ENCODE measurements at places on chromosomes 12 and 14. TPM values are rescaled to one million over a fixed set of nuclear protein-coding genes. Genes with fewer than 3 reads are reported as not detected.
A peak's percentile ranks its signal among the peaks of the same experiment; 100 is the strongest.

DNA sequence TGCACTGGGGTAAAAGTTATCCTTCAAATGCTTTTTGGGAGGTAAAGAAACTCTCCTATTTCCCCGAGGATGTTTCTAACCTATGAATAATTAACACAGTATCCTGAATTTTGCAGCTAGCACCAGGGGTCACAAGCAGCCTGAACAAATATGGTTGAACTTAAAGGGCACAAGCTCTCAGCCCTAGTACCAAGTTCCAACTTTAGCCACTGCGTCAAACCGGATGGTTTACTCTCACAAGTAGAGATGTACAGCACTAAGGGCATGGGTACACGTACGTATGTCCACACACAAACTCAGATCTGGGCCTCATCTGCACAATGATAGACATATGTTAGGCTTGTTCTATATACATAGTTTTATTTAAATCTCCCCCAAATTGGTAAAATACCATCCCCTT, 4.7 kb downstream of the CCDC88C start:
- DNase-seq, result no peak

DNA sequence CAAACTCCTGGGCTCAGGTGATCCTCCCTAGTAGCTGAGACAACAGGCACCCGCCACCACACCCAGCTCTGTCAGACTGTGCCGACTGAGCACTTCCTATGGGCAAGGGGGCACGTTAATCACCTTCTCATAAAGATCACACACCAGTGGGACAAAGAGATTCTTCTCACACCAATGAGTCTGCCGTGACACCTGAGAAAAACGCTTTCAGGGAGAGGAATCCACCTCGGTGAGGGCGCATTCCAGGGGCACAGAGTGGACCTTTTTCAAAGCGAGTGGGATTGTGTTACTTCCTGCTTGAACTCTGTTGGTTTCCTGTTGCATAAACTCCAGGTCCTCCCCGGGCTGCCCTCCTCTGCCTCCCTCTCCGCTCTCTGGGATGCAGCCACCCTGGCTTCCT, 17.5 kb upstream of the SCARB1 start:
- DNase-seq, result peak; percentile 45

DNA sequence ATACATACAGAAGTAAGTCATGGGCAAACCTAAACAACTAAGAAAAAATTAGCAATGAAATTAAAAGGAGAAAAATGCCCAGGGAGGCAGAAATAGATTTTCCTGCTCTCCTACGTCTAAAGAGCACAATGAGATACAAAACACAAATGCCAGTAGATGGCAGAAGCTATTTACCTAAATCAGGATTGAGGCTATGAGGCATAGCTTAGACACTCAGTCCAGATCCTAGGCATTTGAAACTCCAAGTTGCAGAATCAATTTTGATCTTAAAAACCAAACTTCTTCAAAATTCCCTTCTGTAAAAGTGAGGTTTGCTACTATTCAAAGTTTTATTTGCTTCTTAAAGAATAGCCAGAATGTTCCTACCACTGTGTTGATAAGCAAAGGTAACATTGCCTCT, 368.6 kb downstream of the DAD1 start:
- no peak for DNase-seq

- DNase-seq, result no peak
Measured at GRCh38 chr12:46921764-46922133, 96.0 kb upstream of the SLC38A4 start.

- DNase-seq, result no peak
Measured at GRCh38 chr14:72604133-72604532, 289.8 kb downstream of the DPF3 start.

- DNase-seq, result no peak
Measured at GRCh38 chr14:34650786-34651584, 21.0 kb upstream of the SNX6 start.

- DNase-seq, result no peak
Measured at GRCh38 chr14:59313658-59314608, 125.5 kb downstream of the DAAM1 start.

- DNase-seq, result no peak
Measured at GRCh38 chr14:86640288-86640687, 1110.3 kb downstream of the FLRT2 start.

DNA sequence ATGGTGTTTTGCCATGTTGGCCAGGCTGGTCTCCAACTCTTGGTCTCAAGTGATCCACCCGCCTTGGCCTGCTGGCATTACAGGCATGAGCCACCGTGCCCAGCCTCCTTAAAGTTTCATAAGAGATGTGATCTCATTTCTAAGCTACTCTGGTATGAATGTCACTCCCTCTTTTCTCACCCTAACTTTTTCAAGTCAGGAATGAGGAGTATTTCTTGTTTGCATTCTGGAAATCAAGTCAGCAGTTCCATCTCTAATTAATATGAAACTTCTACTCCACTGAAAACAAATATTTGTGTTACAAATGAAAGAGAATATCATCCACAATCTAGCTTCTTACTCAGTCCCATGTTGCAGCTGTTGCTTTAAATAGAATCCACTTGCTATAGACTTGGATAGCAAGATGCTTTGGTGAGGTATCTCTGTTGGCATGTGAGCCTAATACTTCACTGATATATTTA, 61.3 kb downstream of the ARF6 start:
- no peak for DNase-seq

DNA sequence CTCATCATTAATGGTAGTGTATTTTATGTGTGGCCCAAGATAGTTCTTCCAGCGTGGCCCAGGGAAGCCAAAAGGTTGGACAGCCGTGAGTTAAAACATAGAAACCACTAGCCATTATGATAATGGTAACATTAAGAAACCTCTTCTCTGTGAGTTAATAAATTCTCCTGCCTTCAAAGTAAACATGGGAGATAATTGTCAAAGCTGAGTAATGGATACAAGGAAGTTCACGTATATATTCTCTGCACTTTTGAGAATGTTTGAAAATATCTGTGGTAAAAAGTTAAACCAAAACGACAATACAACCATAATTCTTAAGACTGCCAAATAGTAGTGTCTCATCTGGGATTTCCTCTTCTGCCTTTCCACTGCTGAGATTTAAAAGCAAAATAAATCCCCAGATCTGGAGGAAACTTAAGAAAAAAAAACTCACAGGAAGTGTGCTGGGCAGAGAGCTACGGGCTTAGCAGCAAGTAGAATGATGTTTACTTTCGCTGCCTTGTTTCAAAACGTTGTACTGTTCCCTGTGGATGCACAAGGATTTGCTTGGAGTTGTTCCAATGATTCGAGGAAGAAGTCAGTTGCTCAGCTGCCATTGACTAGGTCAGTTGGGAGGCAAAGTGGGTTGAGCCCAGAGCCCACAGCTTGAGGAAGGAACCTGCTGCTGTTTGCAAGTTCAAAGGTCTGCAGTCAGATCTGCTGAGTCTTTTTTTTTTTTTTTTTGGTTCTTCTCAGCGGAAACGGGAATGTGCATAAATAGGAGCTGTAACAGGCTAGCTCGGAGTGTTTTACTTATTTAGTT, 1.7 kb downstream of the TPCN1 start:
- peak; percentile 73 for DNase-seq

DNA sequence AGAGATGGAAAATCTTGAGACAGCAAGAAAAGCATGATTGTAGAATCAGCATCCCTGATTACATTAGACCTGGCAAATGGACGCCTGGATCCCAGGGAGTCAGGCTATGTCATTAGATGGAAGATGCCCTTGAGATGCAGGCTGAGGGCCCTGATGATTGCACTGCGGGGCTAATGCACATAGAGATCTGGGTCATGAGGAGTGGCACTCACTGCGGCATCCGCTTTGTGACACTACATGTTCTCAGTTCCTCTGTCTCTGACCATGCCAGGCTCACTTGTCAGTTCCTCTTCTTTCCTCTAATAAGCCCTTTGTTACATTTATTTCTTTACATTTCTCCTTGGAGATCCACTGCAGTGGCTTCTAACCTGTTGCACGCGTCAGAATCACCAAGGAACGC, 70.1 kb upstream of the GPATCH2L start:
- DNase-seq, result no peak

- DNase-seq, result no peak
Measured at GRCh38 chr12:118053071-118053985, 7.7 kb downstream of the WSB2 start.

DNA sequence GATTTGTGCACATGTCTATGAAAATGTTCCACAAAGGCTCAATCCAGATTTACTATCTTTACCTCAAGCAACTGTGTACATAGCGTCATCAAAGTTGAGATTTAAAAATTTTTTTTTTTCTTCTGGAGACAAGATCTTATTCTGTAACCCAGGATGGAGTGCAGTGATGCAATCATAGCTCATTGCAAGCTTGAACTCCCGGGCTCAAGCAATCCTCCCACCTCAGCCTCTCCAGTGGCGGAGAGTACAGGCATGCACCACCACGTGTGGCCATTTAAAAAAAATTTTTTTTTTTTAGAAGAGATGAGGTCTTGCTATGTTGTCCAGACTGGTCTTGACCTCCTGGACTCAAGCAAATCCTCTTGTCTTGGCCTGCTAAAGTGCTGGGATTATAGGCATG, 2.3 kb downstream of the COCH start:
- DNase-seq, result no peak

DNA sequence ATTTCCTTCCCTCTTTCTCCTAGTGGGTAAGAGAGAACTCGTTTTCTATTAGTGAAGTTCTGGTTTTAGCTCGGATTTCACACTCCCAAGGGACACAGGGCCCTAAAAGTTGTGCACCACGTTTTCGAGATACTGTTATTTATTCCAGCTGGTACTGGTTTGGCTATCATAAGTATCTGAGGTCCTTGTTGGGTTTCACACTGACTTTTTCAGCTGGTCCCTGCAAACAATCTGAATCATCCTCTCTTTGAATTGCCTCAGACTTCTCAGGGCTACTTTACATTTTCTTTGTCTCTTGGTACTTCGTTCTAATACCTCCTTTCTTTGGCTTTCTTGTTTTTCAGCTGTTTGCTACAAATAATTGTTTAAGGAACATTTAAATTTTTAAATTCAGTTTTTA, 75.7 kb downstream of the SCN8A start:
- no peak for DNase-seq

GRCh38 chr14:96053600-96054381, 14.6 kb downstream of the C14orf132 start:
- DNase-seq, result no peak

DNA sequence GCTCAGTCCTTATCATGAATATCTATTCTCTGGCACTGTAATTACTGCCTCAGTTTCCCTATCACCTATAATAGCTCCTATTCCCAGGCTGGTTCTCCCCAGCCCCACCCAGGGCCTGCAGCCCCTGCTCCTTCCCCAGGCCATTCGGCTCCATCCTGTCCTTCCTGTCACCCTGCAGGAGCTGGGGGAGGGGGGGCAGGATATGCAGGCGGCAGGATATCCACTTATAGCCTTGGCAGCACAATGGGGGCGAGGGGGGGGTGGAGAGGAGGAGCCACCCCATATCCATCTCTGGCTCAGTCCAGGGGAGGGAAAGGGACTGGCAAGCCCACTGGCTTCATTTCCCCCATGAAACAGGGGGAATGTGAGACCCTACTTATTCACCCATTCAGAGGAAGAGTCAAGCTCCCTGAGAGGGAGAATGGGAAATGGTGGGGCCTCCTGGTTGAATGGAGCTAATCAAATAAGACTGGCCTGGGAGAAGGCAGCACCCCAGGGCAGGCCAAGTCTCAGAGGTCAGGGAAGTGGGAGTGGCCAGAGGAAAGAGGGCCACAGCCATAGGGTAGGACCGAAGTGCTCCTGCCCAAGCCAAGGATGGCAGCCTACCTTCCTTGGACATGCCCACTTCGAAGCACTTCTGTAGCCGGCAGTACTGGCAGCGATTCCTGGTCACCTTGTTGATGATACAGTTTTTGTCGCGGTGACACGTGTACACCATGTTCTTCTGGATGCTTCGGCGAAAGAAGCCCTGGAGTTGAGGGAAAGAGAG, 7.8 kb upstream of the ITGB7 start:
- DNase-seq, result peak; percentile 78

DNA sequence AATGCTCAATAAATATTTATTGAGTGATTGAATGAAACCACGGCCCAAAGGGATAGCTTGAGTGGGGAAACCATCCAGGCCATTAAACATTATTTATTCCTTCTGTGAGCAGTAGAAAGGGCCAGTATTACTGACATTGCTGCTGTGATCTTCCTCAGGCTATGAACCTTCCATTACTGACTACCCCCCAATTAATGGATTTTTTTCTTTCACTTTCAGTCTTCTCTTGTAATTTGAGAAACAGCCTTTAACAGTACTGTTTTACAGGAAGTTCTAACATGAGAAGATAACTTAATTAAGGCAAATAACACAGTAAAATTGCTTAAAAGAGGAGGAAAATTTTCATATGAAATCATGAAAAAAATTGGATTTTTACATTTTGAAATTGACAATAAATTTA, 629.5 kb downstream of the TRHDE start:
- no peak for DNase-seq

GRCh38 chr12:105040476-105040875, 43.8 kb downstream of the ALDH1L2 start:
- no peak for DNase-seq

DNA sequence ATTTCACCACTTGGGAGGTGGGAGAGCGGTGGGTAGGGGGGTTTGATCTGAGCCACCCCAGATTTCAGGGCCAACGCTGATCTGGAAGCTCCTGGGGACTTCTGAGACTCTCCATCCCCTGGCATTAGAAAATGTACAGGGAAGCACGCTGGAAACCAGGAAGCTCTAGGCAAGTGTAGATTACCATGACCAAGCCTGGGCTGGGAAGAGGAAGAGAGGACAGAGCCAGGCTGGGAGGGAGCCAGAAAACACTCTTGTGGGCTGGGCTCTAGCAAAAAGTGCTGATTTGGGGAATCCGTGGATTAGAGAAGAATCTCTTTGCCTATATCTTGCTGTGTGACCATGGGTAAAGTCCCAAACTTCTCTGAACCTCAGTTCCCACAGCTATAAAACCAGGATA, 236.7 kb downstream of the BCL11B start:
- peak; percentile 81 for DNase-seq

- DNase-seq, result no peak
Measured at GRCh38 chr12:103499571-103499970, 3.8 kb upstream of the C12orf42 start.

GRCh38 chr12:88703790-88704189, 123.5 kb upstream of the KITLG start:
- no peak for DNase-seq

The FZD10 gene
- total RNA-seq, result not detected

The OR6C68 gene
- total RNA-seq, result not detected

The NXPH4 gene
- total RNA-seq, result 0.39 TPM

The HOXC12 gene
- total RNA-seq, result not detected

The SSTR1 gene
- 0.59 TPM for total RNA-seq

The OR6C6 gene
- not detected for total RNA-seq

The SERPINA1 gene
- 3.1 TPM for total RNA-seq

The ZC2HC1C gene
- total RNA-seq, result 10.8 TPM

The SLC17A8 gene
- not detected for total RNA-seq

The DMAC2L gene
- 14.8 TPM for total RNA-seq

All from right cardiac atrium (tissue), 5 donors.